Activated CD8-positive, alpha-beta memory T cell treated with anti-CD3 and anti-CD28 coated beads, Interleukin-2, amount 10 ng/mL, durations not matched to agents 7 days and 5 days (primary cell): ENCODE measurements at places on chromosomes 2 and 18. TPM values are rescaled to one million over a fixed set of nuclear protein-coding genes. Genes with fewer than 3 reads are reported as not detected.

DNA sequence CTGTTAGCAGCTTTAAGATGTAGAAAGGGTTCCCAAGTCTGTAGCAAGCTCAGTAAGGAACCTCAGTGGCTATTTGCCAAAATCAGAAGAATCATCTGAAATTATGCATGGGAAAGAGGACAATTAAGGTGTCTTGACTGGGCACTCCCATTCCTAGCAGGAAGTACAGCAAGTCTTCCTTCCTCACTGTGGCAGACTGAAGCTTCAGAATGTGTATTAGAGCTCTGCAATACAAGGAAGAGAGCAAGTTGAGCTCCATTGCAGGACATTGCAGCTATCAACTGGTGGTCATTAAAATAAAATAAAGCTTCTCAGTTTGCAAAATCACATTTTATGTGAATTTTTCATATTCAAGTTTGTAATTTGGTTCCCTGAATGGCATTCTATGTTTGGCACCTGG is 200.5 kb upstream of the CHAC2 start:
- no peak for DNase-seq
- no peaks in the 10 kb centered on the region for H3K27me3 ChIP-seq
- no peak overlapping the region for H3K27ac ChIP-seq
- no peaks in the 10 kb centered on the region for H3K36me3 ChIP-seq

DNA sequence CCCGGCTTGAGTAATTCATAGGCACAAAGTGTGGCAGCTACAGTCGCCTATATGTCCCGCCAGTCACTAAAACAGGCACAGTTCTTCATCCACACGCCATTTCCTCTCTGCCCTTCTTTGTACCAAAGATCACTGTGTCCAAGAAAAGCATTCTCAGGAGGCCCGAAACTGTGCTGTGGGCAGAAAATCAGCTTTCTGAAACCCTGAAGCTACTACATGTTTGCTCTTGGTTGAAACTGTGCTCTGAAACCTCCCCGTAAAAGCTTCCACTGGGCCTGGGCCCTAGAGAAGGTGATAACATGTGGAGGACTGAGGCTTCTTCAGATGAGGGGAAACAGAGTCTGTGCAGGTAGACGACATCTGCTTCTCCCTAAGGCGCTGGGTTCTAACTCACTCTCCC is 75.6 kb upstream of the ID2 start:
- no peak for DNase-seq
- no peak overlapping the region for H3K4me3 ChIP-seq
- H3K36me3 ChIP-seq, result peaks cover 13% of the 10 kb centered on the region

- H3K27ac ChIP-seq, result no peak overlapping the region
- H3K36me3 ChIP-seq, result peaks cover 3% of the 10 kb centered on the region
- H3K27me3 ChIP-seq, result peaks cover 3% of the 10 kb centered on the region
Measured at GRCh38 chr2:37564356-37564755, 107.1 kb downstream of the CDC42EP3 start.

- peaks cover 6% of the 10 kb centered on the region for H3K36me3 ChIP-seq
- peaks cover 15% of the 10 kb centered on the region for H3K4me1 ChIP-seq
- no peak overlapping the region for H3K27ac ChIP-seq
- DNase-seq, result no peak
- no peaks in the 10 kb centered on the region for H3K27me3 ChIP-seq
Measured at GRCh38 chr2:233439191-233439590, 84.9 kb downstream of the DGKD start.

- H3K27ac ChIP-seq, result no peak overlapping the region
- no peak for DNase-seq
- H3K4me3 ChIP-seq, result no peak overlapping the region
- H3K4me1 ChIP-seq, result no peaks in the 10 kb centered on the region
- no peaks in the 10 kb centered on the region for H3K36me3 ChIP-seq
Measured at GRCh38 chr2:220894069-220894468, 678.0 kb downstream of the EPHA4 start.

Gene TMEM169
- total RNA-seq, result 1.1 TPM

- H3K4me1 ChIP-seq, result peaks cover 5% of the 10 kb centered on the region
- no peaks in the 10 kb centered on the region for H3K27me3 ChIP-seq
Measured at GRCh38 chr2:101792208-101792607, 94.7 kb downstream of the MAP4K4 start.

GRCh38 chr18:13448335-13448795 is 229.8 kb downstream of the LDLRAD4 start:
- H3K4me1 ChIP-seq, result peaks cover 1% of the 10 kb centered on the region
- H3K27me3 ChIP-seq, result no peaks in the 10 kb centered on the region
- no peak for DNase-seq
- H3K27ac ChIP-seq, result no peak overlapping the region
- H3K4me3 ChIP-seq, result no peak overlapping the region
- no peaks in the 10 kb centered on the region for H3K36me3 ChIP-seq

Gene RGPD3
- total RNA-seq, result not detected
